ENCODE measurements at places on chromosomes 13 and 19. TPM values are rescaled to one million over a fixed set of nuclear protein-coding genes. Genes with fewer than 3 reads are reported as not detected.

DNA sequence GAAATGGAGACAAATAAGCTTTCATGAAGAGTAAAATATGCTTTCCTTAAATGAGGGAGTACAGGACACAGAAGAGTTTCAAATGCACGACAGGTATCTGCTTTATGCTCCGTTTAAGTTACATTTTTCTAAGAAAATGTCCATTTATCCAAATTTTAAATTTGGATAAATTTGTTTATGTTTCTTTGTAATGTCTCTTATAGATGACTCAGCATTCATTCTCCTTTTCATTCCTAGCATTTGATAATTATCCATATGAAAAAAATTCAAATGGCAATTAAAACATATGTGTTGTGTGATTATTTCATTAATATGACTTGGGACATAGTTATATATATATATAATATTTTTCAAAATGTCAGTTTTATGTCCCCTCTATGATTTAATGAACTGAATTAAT, 1449.3 kb downstream of the SLITRK1 start:
- no peak for DNase-seq

DNA sequence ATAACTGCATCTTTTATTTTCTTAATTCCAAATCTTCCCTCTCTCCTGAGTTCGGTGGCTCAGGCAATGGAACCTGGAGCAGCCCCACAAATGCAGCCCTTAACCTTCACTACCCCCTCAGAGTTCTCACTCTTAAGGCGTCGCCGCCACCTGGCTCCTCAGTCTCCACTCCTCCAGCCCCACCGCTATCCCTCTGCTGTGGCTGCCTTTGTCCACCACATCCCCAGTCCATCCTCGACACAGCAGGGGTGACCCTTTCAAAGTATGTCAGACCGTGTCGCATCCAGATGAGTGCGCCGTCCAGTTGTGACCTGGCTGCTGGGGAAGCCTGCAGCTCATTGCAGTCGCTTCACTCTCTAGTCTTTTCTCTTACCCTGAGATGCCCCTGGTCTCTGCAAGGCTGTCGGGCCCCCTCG, 1.0 kb downstream of the SPPL2B start:
- no peak for DNase-seq

Gene FIZ1
- total RNA-seq: 9.7 TPM

DNA sequence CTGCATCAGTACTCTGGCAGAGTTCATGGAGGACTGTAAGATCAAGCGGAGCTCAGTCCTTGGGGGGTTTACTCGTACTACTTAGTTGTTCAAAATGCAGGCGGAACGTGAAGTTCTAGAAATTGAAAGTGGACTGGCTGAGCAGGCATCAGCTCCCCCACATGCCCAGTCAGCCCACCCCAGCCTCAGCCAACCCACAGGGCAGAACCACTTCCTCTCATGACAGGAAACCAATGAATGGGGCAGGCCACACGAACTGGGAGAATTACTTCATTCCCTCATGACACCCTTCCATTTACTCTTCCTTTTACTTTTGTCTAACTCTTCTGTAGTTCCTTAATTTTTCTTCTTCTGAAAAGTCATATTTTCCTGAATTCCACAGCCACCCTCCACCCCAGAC, 71.9 kb downstream of the FLT1 start:
- DNase-seq: peak; percentile 84

- DNase-seq: no peak
Observed at GRCh38 chr13:47859165-47859564, 141.9 kb downstream of the SUCLA2 start.

- DNase-seq: peak; percentile 90
Observed at GRCh38 chr19:11382898-11383705, 1.0 kb downstream of the EPOR start.

GRCh38 chr13:73223372-73223781, 164.6 kb downstream of the KLF5 start:
- no peak for DNase-seq

DNA sequence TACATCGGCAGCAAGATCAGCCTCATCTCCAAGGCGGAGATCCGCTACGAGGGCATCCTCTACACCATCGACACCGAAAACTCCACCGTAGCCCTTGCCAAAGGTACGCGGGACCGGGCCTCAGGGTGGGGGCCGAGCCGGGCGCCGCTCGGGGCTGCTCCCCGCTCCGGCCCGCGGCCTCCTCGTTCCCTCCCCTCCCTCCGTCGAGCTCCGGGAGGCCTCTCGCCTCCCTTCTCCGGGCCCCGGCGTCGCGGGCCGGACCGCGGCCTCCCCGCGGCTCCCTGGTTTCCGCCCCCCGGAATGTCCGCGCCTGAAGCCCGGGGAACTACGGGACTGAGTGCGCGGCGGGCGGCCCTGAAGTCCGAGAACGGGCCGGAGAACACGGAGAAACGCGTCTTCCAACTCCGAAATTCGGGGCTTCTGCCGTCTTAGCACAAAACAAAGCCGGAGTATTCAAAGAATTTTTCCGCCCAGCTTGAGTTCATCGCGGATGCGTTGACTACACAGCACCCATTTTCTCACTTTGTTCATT, 423 bp downstream of the LSM14A start:
- DNase-seq: peak; percentile 84

DNA sequence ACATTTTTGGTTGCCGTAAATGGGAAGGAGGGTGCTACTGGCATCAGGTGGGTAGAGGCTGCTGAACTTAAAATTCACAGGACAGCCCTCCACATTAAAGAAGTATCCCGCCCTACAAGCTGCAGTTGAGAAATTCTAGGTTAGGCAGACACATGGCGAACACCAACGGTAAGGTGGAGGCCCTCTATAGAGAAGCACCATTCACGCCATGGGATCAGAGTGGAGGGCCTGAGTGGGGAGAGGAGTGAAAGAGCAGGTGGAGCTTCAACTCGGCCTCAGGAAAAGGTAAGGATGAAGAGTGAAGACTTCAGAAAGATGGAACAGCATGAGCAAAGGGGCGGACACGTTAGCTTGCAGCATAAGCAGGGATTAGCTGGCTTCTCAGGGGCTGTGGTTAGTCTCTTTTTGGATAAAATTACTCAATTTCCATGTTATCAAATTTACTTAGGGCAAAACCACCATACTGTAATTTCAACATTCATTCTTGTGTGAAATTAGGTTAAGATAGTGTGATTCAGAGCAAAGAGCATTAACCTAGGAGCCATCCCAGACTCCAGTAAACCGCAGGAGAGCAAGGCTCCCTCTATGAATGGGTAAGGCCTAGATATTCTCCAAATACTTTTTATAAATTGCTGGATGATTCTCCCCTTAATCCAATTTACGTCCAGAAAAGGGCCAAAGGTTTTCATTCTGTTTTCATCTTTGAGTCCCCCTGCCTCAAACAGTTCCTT, 1.2 kb downstream of the EEF1AKMT1 start:
- DNase-seq: no peak

DNA sequence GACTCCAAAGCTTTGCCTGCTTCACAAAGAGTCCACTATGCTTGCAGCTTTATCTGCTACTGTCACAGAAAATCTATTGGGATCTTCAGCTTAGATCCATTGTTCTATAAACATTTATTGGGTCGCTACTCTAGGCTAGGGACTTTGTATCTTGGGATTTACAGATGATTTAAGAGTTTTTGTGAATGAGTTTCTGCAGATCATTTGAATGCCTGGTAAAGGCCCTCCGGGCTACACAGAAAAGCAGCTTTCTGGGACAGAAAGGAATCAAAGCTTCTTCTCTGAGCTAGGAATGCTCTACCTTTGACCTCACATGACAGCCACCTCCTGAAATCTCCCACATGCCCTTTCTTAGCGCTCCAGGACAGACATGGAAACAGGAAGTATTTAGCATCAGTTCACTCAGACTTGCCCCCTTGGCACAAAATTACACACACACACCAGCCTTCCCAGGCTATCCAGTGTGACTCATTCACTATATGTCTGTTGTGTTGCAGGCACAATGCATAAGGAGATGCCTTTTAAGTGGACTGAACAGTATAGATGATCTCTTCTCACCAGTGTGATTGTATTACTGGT, 492.4 kb downstream of the DACH1 start:
- DNase-seq: no peak

- DNase-seq: no peak
Observed at GRCh38 chr19:16604615-16605014, 23.4 kb downstream of the MED26 start.

Gene PSG11
- total RNA-seq: not detected

GRCh38 chr19:35146746-35147459, 3.8 kb downstream of the FXYD7 start:
- no peak for DNase-seq

Gene TNFRSF19
- 3.6 TPM for total RNA-seq

DNA sequence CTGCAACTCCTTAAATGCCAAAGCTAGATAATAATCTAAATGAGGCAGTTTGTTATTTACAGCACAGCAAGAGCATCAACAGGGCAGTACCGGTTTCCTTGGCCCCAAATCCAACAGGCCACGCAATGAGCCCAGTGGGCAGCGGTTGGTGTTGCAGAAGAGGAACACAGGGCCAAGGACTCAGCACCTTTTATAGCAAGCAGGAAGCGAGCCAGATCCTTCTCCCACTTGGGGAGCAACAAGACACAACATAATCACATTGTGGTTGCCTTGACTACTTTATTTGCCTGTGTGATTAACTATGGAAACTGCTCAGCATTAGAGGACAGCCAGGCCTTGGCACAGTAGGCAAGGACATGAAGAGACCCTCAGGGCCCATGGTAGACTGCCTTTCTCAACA, 67.1 kb upstream of the HTR2A start:
- DNase-seq: no peak

GRCh38 chr19:4013886-4014540, 6.5 kb downstream of the PIAS4 start:
- no peak for DNase-seq

DNA sequence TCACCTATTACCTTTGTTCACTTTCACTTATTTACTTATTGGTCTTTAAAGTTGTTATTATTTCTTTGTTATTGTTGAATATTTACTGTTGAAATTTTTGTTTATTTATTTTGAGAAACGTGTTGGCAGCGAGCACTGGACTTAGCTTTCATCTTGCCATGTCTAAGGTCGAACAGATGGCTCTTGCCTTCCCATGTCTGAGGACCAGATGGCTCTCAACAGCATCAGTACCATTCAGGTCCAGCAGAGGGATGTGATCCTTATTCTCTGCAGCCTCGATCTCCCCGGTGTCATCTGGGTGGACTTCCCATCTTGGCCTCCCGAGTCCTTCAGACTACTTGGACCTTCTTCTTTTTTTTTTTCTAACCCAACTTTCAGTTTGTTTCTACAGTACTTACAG, 1437.6 kb downstream of the UQCRFS1 start:
- DNase-seq: no peak

Gene LHB
- total RNA-seq: not detected

DNA sequence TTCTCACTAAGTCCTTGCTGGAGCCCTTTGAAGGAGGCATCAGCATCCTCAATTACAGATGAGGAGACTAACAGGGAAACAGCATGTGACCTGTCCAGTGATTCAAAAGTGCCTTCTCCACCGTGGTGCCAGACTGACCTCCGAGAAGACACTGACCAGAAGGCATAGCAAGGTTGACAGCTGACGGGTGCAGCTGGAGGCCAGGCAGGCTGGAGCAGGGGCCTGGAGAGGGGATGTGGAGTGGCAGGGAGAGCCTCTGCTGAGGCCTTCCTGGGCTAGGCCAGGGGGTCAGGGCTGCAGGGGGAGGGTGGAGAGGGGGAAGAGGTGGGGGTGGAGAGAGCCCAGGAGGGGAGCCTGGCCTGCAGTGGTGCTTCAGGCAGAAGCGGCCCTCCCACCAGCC, 66.3 kb downstream of the KCTD15 start:
- DNase-seq: no peak

DNA sequence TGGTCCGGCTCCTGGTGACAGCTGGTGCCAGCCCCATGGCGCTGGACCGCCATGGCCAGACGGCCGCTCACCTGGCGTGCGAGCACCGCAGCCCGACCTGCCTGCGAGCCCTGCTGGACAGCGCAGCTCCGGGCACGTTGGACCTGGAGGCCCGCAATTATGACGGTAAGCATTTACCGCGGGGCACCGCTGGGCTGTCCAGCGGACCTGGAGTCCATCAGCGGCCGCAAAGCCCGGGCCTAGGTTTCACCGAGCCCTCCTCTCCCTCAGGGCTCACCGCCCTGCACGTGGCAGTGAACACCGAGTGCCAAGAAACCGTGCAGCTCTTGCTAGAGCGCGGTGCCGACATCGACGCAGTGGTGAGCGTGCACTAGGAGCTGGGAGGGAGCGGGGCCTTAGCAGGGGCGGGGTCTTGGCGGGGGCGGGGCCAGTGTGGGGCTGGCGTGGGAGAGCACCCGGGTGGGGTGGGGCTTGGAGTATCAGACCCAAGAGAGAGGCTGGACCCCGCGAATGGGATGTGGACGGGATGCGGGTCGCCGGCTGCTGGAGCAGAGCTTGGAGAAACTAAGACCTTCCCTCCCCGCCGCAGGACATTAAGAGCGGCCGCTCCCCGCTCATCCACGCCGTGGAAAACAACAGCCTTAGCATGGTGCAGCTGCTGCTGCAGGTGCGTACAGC, 8.7 kb downstream of the BCL3 start:
- DNase-seq: peak; percentile 95

GRCh38 chr19:51110666-51110971, 2.4 kb upstream of the CTU1 start:
- DNase-seq: peak; percentile 36

GRCh38 chr13:26616126-26616525, 58.6 kb downstream of the WASF3 start:
- DNase-seq: no peak

- DNase-seq: no peak
Observed at GRCh38 chr13:51122868-51123566, 11.9 kb upstream of the C13orf42 start.

DNA sequence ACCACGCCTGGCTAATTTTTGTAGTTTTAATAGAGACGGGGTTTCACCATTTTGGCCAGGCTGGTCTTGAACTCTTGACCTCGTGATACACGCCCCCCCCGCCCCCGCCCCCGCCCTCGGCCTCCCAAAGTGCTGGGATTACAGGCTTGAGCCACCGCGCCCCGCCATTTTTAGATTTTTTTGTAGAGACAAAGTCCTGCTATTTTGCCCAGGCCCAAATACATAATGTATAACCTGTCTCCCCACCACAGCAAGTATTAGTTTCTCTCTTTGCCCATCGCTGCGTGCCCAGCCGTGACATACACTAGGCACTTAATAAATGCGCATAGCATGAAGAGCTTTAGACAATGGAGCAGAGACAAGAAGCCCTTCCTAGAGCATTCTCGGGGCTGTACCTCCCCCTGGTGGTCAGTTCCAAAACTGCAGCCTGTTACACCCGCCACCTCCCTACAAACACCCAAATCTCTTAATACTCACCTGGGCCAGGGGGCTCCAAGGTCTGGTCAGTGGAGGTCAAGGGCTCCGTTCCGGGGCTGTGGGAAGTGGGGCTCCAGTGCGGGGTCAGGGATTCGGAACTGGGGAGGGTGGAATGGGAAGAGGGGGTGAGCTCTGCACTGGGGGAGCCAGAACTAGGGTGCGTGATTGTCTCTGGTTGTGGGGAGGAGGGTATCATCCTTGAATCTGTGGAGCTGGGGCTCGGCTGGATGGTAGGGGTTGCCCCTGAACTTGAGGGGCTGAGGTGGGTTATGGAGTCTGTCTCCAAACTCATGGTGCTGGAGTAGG, 22.5 kb downstream of the IQCN start:
- peak; percentile 91 for DNase-seq

Gene MLLT1
- 49.2 TPM for total RNA-seq

Gene RNF113B
- total RNA-seq: not detected
